ENCODE measurements at places on chromosomes 5 and 9.

- no peak for DNase-seq
Measured at GRCh38 chr5:134463176-134463720, 51.6 kb upstream of the CDKN2AIPNL start.

- DNase-seq = no peak
Measured at GRCh38 chr5:74275171-74275992, 365.1 kb downstream of the ENC1 start.

DNA sequence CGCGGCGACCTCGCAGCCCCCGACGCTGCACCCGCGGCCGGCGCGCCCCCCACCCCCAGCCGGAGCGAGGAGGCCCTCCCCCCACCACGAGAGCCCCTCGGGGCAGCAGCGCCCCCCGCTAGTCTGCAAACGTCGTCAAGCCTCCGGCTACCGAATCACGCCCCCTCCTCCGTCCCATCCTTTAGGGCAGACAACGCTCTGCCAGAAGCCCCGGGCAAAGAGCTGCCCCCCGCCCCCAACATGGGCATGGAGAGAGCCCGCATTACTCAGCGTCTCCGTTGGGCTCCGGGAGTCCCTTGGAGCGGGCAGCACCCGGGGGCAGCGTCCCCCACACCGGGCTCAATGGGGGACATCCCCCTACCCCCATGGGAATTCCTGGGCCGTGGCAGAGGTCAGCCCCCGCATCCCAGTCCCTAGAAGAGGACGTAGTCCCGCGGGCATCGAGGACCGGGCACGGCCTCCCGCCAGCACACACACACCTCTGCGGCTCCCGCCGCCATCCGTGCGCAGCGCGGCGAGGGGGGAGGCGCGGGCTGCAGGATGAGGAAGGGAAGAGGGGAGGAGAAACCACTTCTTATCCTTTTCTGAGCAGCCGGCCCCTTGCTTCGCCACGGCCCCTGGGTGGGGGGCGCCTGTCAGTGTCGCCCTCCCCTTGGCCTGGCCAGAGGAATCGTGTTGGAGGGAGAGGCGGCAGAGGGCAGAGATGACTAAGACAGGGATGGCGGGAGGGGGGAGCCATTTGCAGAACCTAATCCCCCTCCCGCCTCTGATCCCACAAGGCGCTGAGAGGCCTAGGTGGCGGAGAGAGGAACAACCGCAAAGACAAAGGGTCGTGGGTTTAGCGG, 750 bp downstream of the DNM1 start:
- DNase-seq = no peak

- no peak for DNase-seq
Measured at GRCh38 chr9:104107799-104108198, 13.7 kb downstream of the SMC2 start.

GRCh38 chr9:117074784-117075520, 339.9 kb downstream of the ASTN2 start:
- DNase-seq = no peak

DNA sequence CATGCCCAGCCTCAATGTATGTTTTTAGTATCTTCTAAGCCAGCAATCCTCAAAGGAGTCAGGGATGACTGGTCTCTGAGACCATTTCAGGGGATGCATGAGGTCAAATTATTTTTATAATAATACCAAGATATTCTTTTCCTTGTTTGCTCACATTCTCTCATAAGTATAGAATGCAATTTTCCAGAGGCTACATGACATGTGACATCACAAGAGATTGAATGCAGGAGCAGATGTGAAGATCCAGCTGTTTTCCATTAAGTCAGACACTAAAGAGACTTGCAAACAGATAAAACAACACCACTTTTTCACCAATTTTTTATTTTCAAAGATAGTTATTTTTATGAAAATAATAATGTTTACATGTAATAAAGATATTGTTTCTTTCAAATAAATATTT, 22.0 kb upstream of the FREM1 start:
- no peak for DNase-seq

GRCh38 chr9:135245482-135246247, 158.2 kb downstream of the OLFM1 start:
- no peak for DNase-seq

DNA sequence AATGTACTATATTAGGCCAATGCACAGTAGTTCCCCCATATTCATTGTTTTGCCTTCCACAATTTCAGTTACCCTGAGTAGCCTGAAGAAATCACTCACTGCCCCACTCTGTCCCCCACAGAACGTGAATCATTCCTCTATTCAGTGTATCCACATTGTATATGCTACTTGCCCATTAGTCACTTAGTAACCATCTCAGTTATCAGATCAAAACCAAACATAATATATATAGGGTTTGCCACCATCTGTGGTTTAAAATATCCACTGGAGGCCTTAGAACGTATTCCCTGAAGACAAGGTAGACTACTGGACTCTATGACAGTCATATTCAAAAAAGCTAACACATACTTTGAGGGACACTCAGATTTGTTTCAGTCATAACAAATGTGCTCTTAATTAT, 465.7 kb upstream of the RGMB start:
- DNase-seq = no peak

GRCh38 chr9:8863069-8863468, 1063.5 kb upstream of the DMAC1 start:
- no peak for DNase-seq

GRCh38 chr9:109889456-109889855, 109.5 kb downstream of the PALM2AKAP2 start:
- DNase-seq = no peak

GRCh38 chr5:2867373-2867933, 116.0 kb upstream of the IRX2 start:
- DNase-seq = no peak

- no peak for DNase-seq
Measured at GRCh38 chr5:33824516-33825195, 67.1 kb downstream of the ADAMTS12 start.

DNA sequence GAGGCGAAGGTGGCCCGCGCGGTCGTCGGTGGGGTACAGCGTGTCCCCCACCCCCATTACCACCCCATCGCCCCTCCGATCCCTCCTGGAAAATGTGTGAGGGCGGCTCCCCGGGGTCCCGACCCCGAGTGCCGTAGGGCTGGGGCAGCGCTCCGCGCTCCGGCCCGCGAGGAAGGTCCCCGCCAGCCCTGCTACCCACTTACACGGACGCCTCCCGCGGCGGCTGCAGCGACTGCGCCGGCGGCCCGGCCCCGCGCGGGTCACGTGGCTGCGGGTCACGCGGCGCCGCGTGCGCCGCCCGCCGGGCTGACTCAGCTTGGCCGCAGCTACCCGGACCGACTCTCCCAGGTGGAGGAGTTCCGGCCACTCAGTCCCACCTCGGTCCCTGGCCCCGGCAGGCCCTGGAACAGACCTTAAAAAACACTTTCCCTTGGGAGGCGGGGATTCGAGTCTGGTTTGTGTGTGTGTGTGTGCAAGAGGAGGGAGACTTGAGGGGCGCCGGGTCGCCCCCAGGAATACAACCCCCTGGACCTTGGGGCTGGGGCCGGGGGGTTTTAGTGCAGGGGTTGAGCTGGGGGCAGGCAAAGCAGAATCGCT, at the start of gene GNPDA1:
GNPDA1 (minus strand) TSS at position 236 of the 597 bp plus-strand sequence. CDS start 992 bp downstream, outside the sequence.
- DNase-seq = peak; percentile 43

DNA sequence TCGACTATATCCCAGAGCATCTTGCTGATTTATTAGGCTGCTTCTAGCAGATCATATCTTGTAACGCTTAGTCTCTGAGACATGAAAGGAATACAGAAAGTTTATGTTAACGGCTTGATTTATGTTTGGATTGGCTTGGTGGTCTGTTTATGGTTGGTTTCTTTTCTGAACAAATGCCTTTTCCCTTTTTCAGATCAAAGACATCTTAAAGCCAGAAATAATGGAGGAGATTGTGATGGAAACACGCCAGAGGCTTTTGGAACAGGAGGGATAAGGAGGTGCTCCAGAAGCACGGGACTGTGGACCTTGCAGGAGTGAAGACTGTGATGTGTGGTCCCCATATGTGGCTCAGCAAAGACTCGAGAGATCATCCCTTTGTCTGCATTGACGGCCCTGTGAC, 9.9 kb downstream of the EXOSC2 start:
- no peak for DNase-seq

- DNase-seq = no peak
Measured at GRCh38 chr5:7667216-7667767, 183.6 kb downstream of the CFAP90 start.

GRCh38 chr5:174945853-174946252, 221.5 kb downstream of the MSX2 start:
- no peak for DNase-seq

DNA sequence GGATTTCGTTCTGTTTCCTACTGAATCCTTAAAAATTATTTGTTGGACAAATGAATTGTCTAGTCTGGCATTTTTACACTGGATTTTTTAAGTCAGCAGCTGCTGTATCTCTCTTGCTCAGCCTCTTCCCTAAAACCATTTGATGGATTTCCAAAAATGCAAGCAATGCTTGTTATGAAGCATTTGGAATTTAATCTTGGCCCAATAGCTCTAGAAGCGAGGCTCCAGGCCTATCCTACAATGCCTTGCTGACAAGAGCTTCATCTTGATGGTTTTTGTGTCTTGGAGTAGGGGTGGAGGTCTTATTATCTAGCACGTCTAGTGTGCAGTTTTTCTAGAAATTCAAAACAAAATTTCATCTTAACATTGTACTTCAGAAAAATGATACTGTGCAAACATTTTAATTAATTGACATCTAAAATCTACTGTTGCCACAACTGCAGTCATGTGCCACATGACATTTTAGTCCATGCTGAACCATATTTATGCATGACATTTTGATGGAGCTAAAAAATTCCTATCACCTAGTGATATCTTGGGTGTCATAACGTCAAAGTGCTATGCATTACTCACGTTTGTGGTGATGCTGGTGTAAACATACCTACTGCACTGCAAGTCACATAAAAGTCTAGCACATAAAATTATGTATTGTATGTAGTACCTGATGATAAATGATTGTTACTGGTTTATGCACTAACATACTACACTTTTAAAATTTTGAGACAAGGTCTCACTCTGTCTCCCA, 5.9 kb upstream of the RAD23B start:
- no peak for DNase-seq

DNA sequence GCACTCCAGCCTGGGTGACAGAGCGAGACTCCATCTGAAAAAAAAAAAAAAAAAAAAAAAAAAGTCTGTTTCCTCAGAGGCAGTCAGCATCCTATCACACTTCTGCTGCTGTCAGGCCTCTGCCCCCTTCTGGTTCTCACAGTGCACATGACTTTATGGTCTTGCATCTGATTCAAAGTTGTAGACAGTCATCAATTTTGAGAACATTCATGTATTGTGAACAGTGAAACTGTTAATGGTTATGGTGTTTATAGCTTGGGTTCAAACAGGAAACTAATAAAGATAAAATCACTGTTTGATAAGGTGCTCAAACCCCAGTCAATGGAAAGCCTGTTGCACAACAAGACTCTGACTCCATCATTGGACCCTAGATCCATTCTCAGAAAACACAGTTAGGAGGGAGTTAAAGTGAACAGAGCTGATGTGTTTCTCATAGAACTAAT, 61.4 kb downstream of the FOXD1 start:
- no peak for DNase-seq

DNA sequence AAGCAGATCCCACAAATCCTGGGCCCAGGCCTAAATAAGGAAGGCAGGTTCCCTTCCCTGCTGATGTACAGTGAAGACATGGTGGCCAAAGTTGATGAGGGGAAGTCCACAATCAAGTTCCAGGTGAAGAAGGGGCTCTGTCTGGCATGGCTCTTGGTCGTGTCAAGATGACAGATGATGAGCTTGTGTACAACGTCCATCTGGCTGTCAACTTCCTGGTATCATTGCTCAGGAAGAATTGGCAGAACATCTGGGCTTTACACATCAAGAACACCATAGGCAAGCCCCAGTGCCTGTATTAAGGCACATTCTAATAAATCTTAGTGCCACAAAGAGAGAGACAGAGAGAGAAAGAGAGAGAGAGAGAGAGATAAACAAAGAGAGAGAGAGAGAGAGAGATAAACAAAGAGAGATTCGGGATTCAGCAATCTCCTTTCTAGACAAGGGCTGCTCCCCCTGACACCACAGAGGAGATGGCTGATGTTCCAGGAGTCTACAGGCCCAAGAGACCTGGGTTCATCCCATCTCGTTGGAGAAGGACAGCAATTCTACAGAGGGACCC, 45.5 kb upstream of the HSPA9 start:
- no peak for DNase-seq

DNA sequence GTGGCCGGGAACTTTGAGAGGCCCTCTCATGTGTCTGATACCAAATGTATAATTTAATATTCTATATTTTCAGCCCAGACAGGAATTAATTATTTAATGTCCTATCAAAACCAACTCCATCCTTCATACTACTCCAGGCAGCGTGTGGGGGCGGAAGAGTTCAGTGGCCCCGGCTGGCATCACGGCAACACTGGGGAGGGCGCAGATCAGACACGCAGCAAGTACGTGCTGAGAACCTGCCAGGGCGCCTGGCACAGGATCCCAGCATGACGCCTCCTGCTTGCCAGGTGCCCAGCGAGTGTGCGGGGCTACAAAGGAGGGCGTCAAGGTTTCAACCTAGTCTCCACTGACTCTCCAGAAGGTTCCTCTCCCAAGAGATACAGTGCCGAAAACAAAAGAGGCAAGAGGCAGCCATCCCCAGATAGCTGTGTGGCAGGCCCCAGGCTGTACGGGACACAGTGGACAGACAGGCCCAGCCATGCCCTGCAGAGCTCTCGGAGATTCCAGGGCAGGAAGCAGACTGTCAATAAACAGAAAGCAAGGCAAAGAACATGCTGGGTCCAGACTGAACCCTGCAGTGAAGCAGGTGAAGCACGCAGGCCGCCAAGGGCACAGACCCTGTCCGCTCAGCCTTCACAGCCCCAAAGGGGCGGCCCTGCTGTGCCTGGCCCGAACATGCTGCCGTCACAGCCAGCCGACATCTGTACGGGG, 110.3 kb downstream of the VAV2 start:
- no peak for DNase-seq

DNA sequence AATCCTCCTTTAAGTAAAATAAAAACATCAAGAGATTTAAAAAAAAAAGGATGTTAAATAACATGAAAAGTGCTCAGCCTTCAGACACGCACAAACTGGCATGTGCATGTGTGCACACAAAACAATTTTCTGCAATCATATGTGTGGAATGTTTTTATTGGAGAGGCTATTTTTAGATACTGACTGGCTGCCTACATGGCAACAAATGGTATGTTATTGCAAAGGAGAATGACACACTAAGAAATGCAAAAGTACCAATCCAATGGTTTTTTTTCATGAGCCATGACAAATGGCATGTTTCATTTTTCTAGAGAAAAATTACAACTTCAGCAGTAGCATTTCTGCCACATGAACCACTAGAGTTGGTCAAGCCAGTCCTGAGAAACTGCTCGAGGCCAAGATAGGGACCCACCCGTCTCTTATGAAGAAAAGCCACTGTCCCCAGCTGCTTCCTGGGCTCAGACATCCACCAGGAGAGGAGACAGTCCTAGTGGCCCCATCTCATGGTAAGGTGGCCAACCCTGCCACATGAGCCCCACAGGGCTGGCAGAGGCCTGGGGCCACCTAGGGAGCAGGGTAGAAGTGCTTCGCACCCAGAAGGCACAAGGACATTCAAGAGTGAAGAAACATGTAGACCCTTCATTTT, 116.4 kb downstream of the MYO10 start:
- DNase-seq = no peak

All from stimulated activated CD8-positive, alpha-beta memory T cell treated with anti-CD3 and anti-CD28 coated beads, Interleukin-7, amount 100 ng/mL, for 48 hours (primary cell).